ENCODE measurements at places on chromosomes 11 and 22. TPM values are rescaled to one million over a fixed set of nuclear protein-coding genes. Genes with fewer than 3 reads are reported as not detected.

Gene BIRC3
- 0.92 TPM for total RNA-seq

Gene MYH9
- 873 TPM for total RNA-seq

Gene GRAP2
- total RNA-seq, result not detected

Gene OR51L1
- not detected for total RNA-seq

Gene CEP126
- 4.2 TPM for total RNA-seq

Gene OR52A1
- total RNA-seq, result not detected

Gene NCAM1
- total RNA-seq, result 0.13 TPM

All from aortic smooth muscle cell (primary cell).